Umbilical cord (tissue), 2 donors: ENCODE measurements at places on chromosomes 7 and 10. TPM values are rescaled to one million over a fixed set of nuclear protein-coding genes. Genes with fewer than 3 reads are reported as not detected.

The PNLIP gene
- total RNA-seq, result 0.72 TPM

GRCh38 chr10:44696496-44696895, 214.6 kb upstream of the TMEM72 start:
- no peak for DNase-seq

GRCh38 chr7:149605696-149606095, 108.1 kb upstream of the ZNF746 start:
- DNase-seq, result no peak

DNA sequence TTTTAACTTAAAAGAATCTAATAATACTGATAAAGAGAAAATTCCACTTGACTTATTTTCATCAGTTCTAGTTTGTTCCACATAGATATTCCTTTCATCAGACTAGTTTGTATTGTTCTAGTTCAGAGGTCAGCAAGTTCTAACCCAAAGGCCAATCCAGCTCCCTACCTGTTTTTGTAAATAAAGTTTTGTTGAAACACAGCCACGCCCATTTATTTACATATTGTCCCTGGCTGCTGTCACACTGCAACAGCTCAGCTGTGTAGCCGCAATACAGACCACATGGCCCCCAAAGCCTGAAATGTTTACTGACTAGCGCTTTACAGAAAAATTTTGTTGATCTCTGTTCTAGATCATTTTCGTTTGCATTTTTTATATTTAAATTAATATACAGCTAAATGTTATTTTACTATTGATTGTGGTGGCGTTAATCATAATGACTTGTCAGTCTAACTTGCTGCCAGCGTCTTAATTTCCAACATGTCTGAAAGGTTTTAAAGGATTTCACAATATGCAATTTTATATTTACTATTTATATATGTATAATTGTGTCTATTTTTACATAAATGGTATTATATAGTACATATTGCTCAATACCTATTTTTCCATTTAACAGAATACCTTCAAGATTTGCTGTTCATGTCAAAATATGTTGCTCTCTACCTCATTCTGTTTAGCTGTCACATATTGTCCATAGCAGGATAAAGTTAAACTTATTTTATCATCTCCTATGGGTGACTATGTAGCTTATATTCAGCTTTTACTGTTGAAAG, 159.3 kb downstream of the DYNC1I1 start:
- no peak for DNase-seq

DNA sequence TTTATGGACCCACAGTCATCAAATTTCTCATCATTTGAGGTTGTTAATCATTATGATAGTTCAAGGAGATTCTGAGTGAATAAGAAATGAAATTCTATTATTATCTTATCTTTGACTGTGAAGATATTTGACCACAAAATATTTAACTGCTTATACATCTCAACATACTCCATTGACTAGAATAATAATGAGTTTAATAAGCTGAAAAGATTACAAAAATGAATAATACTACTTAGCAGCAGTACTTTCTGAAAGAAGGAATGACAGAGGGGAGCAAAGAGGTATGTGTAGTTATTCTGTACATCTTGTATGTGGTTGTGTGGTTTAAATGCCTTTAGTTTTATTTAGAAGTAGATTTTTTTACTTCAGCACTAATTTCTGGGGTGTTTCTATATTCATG, 214.2 kb downstream of the PRKG1 start:
- DNase-seq, result no peak

The PHYH gene
- 30.8 TPM for total RNA-seq

- DNase-seq, result peak; percentile 63
Measured at GRCh38 chr10:11397980-11398580, 213.4 kb downstream of the USP6NL start.

GRCh38 chr10:58278274-58278961, 9.5 kb downstream of the CISD1 start:
- DNase-seq, result no peak

DNA sequence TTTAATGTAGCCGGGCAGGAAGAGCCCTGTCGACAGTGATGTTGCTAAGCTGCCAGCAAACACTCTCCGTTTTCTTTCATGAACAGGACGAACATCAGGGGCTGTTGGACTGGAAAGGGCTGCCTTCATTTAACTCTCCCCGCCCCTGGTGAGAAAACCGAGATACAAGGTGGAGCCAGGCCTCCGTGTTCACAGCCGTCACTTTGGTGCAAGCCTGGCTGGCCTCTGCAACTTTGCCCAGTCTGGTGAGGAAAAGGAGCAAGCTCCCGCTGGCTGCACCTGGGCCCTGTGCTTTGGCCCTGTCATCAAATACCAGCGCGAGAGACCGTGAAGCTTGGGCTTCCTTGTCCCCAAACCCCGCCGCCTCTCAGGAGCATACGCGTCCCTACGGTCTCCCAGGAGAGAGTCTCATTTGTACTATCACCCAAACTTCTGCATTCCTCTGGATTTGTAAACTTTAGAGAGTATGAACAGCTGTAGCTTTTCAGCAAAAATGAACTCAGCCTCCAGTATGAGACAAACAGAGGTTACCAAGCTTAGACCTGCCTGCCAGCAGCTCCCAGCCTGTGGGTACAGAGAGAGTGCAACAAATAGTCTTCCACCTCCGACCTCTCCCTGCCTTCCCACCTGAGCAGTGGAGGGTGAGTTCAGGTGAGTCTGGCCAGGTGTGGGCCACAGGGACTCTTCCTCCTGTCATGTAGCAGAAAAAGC, 445.3 kb upstream of the MGMT start:
- DNase-seq, result peak; percentile 70

- DNase-seq, result no peak
Measured at GRCh38 chr10:47264797-47265281, 35.2 kb upstream of the GDF10 start.

The ACTL6B gene
- not detected for total RNA-seq

DNA sequence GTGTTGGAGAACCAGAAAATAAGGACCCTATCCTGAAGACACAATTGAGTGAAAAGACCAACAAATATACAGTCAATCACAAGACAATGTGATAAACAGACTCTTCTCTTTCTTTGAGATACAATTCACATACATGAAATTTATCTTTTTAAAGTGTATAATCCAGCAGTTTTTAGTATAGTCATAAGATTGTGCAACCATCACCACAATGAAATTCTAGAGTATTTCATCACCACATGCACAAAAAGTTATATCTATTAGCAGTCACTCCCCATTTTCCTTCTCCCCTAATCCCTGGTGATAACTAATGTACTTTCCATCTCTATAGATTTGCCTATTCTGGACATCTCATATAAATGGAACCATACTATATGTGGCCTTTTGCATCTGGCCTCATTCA, 8.2 kb upstream of the SORBS1 start:
- DNase-seq, result no peak

The TIMM23 gene
- 73.2 TPM for total RNA-seq

DNA sequence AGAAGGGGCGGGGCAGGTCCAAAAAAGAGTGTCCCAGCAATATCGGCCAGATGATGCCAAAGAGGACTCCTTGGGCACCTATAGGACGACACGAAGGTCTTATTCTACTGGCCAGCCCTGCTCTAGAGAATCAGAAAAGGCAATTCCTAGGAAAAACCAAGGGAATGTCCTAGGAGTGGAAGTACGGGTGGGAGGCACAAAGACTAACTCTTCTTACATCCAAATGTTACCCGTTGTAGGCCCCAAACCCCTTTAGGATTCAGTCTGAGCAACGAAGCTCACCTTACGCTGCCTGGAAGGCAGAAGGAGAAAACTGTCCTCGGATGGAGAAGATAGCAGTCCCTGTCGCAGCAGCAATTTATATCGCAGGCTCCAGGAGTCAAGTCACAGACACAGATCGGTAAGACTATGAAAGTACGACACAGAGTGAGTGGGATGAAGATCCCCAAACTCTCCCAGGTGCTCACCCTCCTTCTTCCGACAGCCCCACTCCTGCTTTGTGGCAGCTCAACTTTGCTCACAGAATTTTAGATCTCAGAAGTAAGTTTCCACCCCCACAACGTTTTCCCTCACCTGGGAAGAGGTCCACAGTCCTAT, 558 bp downstream of the TCTN3 start:
- peak; percentile 15 for DNase-seq

GRCh38 chr10:31705136-31705535, 223.5 kb downstream of the ARHGAP12 start:
- no peak for DNase-seq

DNA sequence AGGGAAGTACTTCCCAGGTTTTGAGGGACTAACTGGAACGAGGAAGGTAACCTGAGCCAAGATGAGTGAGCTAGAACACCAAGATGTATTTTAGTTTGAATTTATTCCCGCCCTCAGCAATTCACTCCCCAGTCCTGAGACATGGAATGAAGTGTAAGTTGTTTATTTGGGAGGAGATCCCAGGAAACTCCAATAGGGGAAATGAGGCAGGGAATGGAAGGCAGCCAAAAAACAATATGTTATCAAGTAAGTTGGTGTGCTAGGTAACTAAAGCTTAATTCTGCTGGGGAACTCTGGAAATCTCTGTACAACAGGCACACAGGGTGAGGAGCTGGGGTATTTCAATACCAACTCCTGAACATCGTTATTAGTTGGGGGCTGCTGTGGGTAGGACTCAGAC, 189.7 kb upstream of the HDAC9 start:
- DNase-seq, result no peak

DNA sequence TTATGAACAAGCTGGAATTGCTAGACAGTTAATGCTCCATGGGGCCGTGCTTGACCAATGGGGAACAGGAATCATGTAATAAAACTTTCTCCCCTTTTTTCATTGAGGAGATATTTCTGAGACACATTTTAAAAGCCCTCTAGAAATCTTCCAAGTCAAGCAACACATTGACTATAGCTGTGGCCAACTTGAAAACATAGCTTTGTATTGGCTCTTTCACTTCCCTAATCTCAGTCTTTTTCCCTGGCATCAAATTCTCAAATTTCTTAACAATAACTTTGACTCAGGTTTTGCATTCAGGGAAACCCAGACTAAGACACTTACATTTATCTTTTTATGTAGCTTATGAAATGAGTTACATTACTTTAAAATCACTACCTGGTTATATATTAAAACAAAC, 947.1 kb upstream of the MBL2 start:
- DNase-seq, result no peak

DNA sequence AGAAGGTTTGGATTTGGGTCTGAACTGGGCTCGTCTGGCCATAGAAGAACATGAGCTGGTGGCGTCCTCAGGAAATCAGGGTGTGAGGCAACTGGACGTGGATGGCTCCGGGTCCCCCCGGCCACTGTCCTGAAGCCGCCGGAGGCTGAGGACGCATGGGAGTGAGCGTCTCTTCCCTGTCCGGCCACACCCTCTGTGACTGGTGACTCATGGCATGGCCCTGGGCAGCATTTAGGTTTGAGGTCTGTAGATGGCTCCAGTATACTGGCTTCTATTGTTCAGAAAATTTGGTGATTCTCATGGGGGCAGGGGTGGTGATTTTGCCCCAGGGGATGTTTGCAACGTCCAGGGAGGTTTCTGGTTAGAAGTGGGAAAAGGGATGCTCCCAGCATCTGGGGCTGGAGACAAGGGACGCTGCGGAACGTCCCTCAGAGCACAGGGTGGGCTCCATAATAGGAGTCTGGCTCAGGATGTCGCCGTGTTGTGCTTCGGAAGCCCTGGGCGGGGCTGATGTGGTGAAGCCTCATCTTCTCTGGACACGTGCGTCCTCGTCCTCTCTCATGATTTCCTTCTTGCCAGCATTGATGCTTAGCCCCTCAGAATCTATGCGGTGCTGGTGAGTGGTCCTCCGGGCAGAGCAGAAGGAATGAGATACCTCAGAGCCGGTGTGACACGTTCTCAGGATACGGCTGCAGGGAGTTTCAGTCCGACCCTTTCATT, 49.9 kb downstream of the PITRM1 start:
- no peak for DNase-seq

GRCh38 chr10:21518149-21518640, 7.3 kb downstream of the SKIDA1 start:
- DNase-seq, result no peak

DNA sequence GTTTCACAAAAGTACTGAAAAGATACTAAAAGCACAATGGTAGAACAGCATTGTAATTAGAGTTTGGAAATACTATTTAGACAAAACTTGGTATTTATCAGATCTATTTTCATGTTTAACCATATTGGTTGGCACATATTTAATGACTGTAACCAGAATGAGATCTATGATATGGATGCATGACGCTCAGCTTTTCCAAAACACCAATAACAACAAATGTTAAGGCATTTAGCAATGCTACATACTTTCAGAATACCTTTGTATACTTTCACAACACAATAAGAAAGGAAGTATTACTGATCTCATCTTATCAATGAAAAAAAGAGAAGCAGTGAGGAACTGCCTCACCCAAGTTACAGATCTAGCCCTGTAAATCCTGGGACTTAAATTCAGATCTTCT, 74.8 kb downstream of the THSD7A start:
- DNase-seq, result no peak

DNA sequence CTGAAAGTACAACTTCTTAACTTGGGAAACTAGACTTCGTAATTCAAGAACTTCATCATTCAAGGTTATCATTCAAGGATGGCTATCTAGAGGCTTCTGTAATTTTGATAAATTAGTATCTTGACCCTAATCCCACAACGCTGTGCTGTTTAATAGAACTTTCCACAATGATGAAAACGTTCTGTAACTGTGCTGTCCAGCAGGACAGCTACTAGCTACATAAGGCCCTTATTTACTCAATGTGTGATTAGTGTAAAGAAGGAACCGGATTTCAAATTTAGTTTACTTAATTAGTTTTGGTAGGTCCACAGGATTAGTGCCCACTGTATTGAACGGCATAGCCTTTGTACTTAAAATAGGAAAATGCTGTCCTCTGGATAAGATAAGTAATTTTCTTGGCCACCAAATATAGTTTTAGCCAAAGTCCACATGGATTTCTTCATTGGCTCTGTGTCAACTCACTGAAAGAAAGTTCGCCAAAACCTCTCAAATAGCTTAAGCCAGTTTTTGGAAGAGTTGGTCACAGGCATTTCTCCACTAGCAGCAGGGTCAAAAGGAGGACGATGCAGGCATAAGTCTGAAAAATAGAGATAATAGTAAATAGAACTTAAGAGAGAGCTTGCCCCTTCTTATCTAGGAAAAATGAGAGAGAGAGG, 17.3 kb downstream of the DGKI start:
- DNase-seq, result no peak

GRCh38 chr10:7826971-7827370, 8.7 kb downstream of the TAF3 start:
- DNase-seq, result no peak

The ST7 gene
- total RNA-seq, result 19.7 TPM

DNA sequence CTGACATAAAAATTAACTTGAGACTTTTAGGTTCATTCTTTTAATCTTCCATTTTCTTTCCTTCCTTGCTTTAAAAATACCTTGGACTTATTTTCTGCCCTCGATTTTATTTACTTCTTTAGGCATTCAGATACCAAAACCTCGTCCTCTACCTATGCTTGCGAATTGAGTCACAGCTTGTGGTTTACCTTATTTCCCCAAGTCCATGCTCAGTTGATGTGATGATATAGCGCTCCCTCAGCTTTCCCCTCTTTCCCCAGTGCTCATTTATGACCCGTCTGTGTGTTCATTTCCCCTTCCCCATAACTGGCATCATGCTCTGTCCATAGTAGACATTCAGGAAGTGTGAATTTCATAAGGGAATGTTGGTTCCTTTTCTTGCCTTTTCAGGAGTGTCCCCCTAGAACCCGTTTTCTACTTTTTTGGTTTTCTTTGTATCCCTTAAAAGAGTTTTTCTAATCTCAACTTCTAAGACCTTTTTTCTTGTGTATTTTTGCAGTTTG, 19.1 kb upstream of the PRKRIP1 start:
- no peak for DNase-seq

The PRKCQ gene
- total RNA-seq, result 2.4 TPM

The CLDN15 gene
- 7.5 TPM for total RNA-seq

The MACC1 gene
- total RNA-seq, result 3.1 TPM
